ENCODE measurements at places on chromosomes 12 and 14.

DNA sequence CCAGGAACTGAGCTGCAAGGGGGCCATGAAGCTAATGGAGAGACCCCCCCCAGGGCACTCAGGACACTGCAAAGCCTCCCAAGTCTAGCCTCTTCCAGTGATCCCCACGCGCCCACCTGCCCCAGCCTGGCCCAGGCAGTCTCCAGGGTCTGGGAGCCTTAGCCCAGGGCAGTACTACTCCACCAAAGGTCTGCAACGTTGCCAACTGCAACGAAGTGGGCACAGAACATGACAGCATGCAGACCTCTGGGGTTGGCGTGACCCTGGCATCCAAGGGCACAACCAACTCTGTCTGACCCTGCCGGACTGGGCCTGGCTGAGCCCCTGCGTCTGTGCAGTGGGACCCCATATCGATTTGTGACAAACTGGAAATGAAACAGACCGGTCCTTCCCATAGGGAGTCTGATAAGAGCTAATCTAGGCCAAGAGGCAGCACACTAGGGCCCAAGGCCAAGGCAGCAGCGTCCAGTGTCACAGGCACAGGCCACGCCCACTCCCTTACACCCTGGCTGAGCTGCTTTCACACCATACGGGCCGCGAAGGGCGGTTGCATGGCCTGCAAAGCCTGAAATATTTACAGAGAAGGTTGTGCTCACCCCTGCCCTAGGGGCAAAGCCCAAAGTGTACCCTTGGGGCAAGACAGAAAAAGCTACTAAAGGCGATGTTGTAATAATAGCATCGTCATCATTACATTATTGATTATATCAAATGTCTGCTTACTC lies 76.7 kb downstream of the NCOR2 start:
- DNase-seq, result peak; percentile 93

DNA sequence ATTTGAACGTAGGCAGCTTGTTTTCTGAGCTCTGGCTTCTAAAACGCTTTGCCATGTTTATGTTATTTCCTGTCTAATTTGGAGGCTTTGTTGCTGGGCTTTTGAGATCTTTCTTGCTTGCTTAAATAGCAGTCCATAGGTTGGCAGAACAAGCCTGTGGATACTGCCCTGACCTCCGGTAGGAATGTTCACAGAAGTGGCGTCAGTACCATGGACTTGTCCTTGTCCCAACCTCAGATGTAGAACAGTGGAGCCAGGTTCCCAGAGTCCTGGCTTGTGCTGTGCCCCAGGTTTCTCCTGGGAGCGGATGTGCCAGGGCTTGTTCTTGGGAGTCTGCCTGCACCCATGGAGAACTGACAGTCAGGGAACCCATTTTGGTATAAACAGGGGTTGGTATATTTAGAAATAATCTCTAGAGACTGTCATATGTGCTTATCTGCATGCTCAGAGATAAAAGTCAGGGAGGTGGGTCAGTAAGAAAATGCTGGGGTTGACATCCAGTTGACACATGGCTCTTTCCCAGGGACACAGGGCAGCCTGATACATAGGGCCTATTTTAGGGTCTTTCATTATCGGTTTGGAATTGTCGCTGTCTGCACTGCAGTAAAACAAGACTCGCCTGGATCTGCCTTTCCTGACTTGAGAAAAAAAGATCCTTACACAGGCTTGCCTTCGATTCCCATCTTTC lies 22.9 kb downstream of the CACNA1C start:
- no peak for DNase-seq

DNA sequence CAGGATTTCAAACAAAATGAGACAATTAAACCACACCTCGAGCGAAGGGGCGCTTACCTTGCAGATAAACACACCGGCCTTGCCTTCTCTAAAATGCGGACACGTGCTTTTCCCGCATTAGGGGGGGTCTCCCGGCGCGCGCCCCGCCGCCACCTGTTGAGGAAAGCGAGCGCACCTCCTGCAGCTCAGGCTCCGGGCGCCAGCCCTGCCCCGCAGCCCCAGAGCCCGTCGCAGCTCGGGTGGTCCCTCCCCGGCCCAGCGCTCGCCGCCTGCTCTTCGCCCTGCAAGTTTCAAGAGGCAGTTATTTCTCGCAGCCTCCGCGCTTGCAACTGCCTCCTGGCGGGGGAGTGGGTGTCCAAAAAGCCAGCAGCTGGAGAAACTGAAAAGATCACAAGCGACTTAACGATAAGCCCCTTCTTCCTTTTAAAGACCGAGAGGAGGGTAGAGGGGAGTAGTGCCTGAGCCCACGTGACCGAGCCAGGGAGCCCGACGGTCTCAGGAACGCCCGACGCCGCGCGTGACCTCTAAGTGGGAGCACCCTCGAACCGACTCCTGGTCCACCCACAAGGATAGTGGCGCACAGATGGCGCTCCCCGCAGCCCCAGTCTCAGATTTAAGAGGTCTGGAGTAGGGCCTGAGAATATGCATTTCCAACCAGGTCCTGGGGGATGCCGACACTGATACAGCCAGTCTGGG lies at the start of gene ESR2:
Gene ESR2, minus strand, starts transcription at position 396 of the 696 bp plus-strand sequence. CDS start 11,386 bp downstream, outside the sequence.
- peak; percentile 24 for DNase-seq

GRCh38 chr12:116433249-116433648 lies 125.9 kb upstream of the MAP1LC3B2 start:
- no peak for DNase-seq

DNA sequence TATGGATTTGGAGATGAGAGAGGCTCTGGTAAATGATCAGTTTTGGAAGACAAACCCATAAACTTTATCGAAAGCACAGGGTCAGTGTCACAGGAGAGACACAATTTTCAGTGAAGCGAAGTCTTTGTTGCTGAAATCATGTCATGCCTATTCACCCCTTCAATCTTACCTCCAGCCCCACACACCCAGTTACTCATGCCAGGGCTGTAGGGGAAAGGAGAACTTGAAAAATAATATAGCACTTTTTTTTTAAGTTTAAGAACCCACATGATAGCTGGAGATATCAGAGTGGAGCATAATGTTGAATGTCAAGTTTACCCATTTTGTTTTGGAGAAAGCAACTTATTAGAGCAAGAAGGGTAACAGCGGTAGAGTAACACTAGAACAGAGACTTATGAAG lies 107.4 kb downstream of the SSPN start:
- no peak for DNase-seq

GRCh38 chr12:110743571-110744093 lies 941 bp upstream of the PPP1CC start:
- no peak for DNase-seq

GRCh38 chr14:90087433-90087832 lies 25.6 kb downstream of the KCNK13 start:
- no peak for DNase-seq

GRCh38 chr12:91926848-91927247 lies 218.8 kb downstream of the BTG1 start:
- no peak for DNase-seq

DNA sequence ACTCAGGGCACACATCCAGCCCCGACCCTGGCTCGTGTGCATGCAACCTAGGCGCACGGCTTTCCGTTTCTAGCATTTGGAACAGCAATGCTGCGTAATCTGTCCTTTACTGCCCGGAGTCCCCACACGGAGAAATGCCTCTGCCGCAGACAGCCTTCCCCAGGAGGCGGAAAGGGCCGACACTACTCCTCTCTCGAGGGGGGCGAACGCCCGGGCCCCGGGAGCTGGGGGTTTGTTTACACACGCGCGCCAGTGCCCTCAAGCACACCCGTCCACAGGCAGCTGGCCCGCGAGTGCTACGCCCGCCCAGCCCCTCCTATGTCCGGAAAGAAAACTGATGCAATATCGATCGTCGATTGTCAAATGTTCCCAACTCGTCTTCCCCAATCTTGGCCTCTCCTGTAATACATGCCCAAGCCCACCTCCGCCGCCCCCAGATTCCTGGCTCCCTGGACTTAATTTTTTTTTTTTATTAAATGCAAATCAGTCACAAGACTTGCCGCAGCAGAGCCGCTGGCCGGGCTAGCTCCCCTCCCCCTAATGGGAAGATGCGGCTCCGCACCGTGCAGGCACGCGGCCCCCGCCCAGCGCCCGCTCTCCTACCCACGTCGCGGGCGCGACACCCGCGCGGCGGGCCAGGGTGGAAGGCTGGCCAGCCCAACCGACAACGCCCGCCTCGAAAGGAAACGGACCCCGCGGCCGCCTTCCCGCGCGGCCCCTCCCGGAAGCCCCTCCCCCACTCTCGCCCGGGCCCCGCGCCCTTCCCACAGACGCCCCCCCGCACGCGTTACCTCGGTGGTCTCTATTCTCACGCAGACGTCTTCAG lies 642 bp downstream of the SLC38A2 start:
- peak; percentile 62 for DNase-seq

DNA sequence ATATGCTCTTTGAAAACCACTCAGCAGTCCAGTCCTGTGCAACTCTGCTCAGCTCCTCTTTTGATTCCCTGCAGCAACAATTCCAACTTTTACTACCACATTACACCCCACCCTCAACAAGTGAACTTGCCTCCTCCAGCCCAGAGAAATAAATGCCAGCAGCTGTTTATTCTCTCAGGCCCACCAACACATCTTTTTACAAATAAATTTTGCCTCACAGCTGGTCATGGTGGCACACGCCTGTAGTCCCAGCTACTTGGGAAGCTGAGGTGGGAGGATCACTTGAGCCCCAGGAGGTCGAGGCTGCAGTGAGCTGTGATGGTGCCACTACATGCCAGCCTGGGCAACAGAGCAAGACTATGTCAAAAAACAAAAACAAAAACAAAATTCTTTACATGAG lies 9.8 kb downstream of the SNX6 start:
- no peak for DNase-seq

GRCh38 chr12:30850684-30851083 lies 75.9 kb upstream of the TSPAN11 start:
- DNase-seq, result no peak

DNA sequence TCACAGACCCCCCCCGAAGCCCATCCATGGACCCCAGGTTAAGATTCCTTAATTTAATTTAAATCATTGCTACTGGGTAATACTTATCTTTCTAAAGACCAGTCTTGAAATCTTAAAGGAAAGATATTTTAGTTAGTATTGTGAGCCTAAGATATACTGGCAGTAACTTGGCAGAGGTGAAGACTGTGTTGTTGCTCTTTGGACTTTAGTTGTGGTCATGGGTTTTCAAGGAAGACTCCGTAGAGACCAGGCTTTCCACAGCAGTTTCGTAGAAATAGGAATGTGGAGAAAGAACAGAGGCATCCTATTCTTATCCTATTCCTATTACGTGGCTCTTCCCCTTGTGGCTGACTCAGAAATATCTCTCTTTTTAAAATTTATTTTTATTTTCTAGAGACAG lies 99.0 kb downstream of the SCN8A start:
- no peak for DNase-seq

- no peak for DNase-seq
Measured at GRCh38 chr14:101313268-101313667, 248.0 kb upstream of the DIO3 start.

- DNase-seq, result no peak
Measured at GRCh38 chr14:88947646-88948598, 123.5 kb downstream of the TTC8 start.

DNA sequence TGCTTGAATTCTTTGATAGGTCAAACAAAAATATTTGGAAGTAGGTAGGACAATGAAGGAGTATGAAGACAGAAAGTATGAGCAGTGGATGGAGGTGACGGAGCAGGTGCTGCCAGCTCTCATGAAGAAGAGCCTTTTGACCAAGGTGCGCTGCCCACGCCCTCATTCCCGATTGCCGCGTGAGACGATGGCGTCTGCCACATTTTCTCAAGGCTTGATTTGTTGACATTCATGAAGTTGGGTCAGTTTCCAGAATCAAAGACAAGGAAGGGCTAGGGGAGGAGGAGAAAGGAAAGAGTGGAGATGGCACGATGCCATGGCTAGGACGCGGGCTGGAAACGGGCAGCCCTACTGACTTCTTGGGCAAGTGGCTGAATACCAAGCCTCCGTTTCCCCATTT lies 37.1 kb downstream of the DNAH10 start:
- no peak for DNase-seq

DNA sequence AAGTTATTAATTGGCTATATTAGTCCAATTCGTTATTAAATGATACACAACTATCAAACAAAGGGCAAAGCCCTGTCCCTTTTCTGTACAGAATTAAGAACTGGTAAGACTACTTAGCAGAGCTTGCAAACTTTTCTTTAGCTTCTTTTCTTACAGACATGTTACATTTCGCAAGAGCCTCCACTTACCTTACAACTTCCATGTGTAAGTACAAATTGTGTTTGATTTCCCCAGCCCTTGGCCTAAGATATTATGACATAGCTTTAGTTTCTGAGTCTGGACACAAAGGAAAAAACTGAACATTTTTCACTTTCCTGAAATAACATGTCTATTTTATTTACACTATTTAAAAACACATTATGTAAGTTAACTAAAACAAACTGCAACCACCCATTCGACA lies 1.7 kb downstream of the ATF7 start:
- DNase-seq, result no peak
